ENCODE measurements at places on chromosomes 12 and 14.

- DNase-seq = no peak
Measured at GRCh38 chr12:25734529-25735180, 181.6 kb upstream of the LMNTD1 start.

DNA sequence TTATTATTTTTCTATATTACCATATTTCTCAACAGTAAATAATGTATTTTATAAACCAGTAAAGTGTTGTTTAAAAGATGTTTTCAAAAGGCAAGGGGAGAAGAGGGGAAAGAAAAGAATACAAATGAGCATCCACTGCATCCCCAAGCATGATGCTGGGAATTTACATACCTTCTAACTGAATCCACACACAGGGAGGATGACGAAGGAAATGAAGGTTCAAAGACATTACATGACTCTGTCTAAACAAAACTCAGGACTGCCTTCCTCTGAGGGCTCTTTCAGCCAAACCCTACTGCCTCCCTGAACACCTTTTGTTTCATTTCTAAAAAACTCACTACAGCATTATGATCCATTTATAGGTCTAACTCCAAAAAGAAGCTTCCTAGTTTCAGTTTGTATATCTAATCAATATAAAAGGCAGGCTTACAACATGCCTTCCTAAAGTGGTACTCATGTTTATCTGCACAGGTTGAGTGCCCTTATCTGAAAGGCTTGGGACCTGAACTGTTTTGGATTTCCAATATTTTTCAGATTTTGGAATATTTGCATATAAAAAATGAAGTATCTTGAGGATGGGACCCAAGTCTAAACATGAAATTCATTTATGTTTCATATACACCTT is 30.3 kb downstream of the DICER1 start:
- DNase-seq = no peak

DNA sequence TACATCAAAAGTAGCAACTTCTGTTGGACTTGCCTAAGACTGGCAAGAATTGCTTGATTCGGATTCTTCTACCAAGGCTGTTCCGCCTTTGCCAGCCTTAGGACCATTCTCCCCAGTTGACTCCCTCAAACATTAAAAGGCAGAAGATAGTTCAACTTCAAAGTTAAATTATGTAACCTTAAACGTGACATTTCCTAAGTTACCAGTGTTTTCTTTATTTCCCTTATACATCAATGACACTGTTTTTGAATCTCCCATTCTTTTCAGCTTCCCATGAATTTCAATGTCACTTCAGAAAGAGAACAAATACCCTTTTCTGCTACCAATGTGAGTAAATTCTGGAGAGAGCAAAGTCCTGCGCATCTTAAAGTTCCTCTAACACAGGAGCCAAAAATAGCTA is 25.2 kb downstream of the CAPRIN2 start:
- no peak for DNase-seq

DNA sequence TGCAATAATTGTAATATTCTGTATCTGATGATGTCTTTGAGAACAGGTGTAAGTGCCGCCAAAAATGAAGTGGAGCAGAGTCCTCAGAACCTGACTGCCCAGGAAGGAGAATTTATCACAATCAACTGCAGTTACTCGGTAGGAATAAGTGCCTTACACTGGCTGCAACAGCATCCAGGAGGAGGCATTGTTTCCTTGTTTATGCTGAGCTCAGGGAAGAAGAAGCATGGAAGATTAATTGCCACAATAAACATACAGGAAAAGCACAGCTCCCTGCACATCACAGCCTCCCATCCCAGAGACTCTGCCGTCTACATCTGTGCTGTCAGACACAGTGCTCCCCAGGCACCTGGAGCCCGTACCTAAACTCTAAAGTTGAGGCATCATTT is 268.7 kb downstream of the DAD1 start:
- no peak for DNase-seq

GRCh38 chr14:103402695-103403094 is 17.5 kb downstream of the MARK3 start:
- no peak for DNase-seq

GRCh38 chr12:82474181-82474797 is 116.0 kb downstream of the METTL25 start:
- no peak for DNase-seq
